Thoracic aorta (tissue), 2 donors: ENCODE measurements at places on chromosomes 2 and 18. TPM values are rescaled to one million over a fixed set of nuclear protein-coding genes. Genes with fewer than 3 reads are reported as not detected.

DNA sequence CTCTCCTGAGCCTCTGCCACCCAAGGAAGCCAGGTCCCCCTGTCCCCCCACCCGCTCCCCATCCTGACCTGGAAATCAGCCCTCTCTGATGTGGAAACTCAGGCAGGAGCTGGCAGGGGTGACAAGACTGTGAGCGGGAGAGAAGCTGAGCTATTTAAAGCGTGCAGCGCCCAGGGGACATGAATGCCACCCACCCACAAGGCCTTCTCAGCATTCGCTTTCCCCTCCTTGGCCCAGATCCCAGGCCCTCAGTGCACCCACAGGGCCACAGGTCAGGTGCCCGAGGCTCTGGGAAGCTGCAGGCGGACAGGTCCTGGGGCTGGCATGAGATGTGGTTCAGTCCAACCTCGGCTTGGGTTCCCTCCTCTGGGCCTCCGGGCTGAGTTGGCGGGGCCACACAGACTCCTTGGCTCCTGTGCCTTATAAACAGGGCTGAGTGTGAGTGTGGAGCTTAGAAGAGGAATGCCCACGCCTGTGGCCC, 168.3 kb downstream of the SMAD7 start:
- peak overlapping the region; percentile 57 for H3K4me3 ChIP-seq
- no peaks in the 10 kb centered on the region for H3K27me3 ChIP-seq
- H3K36me3 ChIP-seq = no peaks in the 10 kb centered on the region

DNA sequence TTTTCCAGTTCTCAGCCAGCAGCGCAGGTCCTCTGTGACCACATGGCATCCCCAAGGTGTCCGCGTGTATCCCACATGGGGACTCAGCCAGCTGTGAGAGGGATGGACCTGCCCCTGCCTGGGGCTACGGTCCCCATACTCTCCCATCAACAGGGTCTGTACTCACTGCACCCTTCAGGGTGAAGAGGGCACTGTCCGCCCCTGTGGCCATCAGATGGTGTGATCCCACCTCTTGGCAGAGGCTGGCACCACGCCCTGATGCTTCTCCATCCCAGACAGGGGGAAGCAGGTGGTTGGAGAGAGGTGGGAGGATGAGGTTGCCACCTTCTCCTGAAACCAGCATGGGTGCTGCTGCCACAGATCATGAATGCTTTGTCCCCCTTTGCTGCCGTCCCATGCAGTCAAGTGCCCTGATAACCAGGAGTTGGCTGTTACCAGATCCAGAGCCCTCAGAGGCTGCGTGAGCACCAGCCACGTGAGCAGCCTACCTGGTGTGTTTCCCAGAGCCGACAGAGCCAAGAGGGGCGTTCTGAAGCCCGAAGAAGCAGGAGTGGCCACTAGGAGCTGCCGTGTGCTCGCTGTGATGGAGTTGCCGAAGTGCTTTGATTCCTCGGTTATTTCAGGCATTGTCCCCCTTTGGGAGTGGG, 93.9 kb downstream of the SH3RF3 start:
- no peak for DNase-seq
- H3K27ac ChIP-seq = no peak overlapping the region
- no peaks in the 10 kb centered on the region for H3K27me3 ChIP-seq
- H3K4me1 ChIP-seq = peaks cover 30% of the 10 kb centered on the region
- H3K36me3 ChIP-seq = no peaks in the 10 kb centered on the region
- H3K4me3 ChIP-seq = no peak overlapping the region

DNA sequence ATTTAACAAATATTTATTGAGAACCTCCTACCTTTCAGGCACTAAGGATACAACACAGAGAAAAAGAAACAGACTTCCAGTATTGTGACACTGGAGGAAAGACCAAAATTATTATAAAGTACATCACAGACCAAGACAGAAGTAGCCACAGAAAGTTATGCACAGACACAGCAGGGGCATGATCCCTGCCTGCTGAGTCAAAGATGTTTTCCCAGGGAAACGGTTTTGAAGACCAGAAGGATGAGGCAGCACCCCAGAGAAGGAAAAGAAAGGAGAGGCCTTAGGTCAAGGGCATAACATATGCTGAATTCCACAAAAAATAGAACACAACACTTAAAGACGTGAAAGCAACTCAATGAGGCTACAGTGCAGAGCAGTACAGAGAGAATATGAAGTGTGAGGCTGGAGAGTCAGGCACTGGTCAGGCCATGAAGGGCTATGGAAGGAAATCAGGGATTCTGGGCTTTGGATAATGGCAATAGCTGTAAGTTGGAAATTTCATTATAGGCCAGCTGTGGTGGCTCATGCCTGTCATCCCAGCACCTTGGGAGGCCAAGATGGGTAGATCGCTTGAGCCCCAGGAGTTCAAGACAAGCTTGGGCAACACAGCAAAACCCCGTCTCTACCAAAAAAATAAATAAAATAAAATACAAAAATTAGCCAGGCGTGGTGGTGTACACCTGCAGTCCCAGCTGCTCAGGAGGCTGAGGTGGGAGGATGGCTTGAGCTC, 8.2 kb downstream of the ADAM17 start:
- H3K27me3 ChIP-seq = no peaks in the 10 kb centered on the region
- no peaks in the 10 kb centered on the region for H3K36me3 ChIP-seq
- peaks cover 57% of the 10 kb centered on the region for H3K4me1 ChIP-seq
- no peak for DNase-seq

DNA sequence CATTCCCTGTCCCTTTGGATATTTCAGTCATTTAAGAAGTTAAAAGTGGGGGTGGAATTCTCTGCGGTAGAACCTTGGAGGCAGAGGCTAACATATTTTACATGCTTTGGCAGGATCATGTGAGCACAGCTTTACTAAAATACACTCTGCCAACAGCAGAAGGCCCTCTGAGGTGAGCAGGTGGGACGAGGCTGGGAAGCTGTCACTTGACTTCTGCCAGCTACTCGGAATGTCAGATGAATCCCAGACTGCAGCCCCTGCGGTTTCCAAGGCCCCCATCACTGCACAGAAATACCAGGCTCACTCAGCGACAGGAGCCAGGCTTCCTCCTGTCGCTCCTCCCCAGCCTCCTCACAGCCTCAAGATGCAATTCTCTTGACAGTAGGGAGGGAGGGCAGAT, 220.9 kb upstream of the REV1 start:
- peak overlapping the region; percentile 48 for H3K27ac ChIP-seq
- no peaks in the 10 kb centered on the region for H3K27me3 ChIP-seq
- H3K36me3 ChIP-seq = no peaks in the 10 kb centered on the region
- DNase-seq = no peak
- peak overlapping the region; percentile 47 for H3K4me3 ChIP-seq

Gene MAL
- total RNA-seq = not detected

Gene SIGLEC15
- 0.54 TPM for total RNA-seq

Gene QPCT
- 5.0 TPM for total RNA-seq
